ENCODE measurements at places on chromosomes 6 and 20.

DNA sequence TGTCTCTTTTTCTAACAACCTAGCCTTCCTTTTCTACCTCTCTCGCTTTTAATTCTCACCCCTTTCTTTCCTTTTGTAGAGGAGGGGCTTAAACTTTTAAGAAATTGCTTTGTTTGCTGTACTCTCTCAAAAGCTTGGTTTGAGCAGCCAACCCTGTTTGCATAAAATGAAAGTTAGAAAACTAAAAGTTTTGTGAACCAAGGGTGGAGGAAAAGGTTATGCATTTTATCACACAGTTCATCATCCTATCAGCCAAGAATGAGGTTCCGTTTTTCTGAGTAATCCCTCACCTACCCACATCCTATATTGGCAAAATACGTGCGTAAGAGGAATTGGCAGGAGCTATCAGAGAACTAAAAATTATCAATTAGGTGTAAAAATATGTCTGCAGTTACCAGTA lies 42.8 kb upstream of the LOC128125822 start:
- no peak for DNase-seq

- no peak for DNase-seq
Measured at GRCh38 chr20:50270569-50270968, 79.9 kb downstream of the CEBPB start.

DNA sequence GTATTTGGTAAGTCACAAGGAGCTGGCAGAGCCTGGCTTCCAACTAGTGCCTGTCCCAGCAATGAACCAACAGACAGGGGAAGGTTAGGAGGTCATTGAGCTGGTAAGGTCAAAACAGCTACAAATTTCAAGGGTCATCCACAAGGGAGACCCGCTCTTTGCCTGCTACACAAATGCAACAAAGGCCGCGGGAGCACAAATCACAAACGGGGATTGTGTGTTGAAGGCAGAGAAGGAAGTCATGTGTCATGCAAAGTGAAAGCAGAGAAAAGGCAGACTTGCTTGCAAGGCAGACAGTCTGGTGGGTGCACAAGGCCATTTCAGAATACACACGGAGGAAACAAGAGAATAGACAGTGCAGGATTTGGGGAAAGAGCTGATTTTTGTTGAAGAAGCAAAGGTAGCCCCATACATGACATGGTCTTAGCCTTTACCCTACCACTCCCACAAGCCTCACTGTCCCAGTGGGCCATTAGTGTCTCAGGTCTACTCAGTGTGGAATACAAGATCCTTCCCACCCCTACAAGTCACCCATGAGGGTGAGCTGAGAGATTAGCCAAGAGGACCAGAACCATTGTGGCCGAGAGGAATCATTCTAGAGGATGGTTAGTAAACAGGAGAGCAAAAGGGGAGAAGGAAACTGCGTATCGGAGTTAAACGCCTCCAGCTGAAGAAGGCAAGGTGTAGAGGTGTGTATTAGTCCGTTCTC lies 18.1 kb upstream of the SAMHD1 start:
- no peak for DNase-seq

DNA sequence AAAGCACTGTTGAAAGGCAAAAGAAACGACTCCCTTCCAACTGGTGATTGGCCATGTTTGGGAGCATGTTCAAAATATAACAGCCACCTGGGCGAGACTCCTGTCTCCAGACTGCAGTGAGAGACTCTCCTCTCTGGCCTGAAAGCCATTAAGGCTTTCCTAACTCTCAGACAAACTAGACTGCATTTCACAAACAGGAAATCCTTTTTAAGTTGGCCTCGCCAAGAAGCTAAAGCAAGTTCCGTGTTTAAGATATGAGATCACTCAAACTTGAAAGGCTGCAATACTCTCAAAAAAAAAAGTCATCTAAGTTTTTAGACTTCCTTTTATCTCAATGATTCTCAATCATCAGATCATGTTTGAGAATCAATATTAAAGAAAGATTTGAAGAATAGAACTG lies 117.0 kb downstream of the TFAP2A start:
- DNase-seq, result no peak

- DNase-seq, result no peak
Measured at GRCh38 chr6:169868458-169868857, 117.0 kb downstream of the ERMARD start.

DNA sequence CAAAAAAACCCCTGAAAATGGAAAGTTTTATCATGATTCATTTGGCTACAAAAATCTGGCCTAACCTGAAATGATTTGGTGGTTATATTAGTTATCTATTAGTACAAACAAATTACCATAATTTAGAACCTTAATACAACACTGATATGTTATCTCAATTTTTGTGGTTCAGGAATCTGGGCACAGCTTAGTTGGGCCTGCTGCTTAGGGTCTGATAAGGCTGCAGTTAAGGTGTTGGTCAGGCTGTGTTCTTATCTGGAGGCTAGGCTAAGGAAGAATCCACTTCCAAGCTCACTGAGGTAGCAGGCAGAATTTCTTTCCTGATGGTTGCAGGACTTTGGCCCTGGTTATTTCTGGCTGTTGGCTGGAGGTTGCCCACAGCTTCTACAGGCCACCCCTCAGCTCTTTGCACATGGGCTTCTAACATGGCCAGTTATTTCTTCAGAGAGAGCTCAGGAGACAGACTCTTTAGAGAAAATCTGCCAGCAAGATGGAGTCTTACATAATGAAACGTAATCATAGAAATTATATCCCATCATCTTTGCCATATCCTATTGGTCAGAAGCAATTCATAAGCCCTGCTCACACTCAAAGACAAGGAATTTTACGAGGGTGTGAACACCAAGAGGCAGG lies 11.4 kb downstream of the TRIM38 start:
- no peak for DNase-seq

- no peak for DNase-seq
Measured at GRCh38 chr20:53136473-53136872, 164.3 kb downstream of the TSHZ2 start.

- no peak for DNase-seq
Measured at GRCh38 chr6:13307508-13307995, 20.8 kb downstream of the TBC1D7 start.

Measured in right kidney (tissue), 9 donors.